ENCODE measurements at places on chromosomes 11 and 22. TPM values are rescaled to one million over a fixed set of nuclear protein-coding genes. Genes with fewer than 3 reads are reported as not detected.

SCGB2A2 gene
- total RNA-seq: not detected

USH1C gene
- total RNA-seq: not detected

PARVG gene
- 5.7 TPM for total RNA-seq

MMP12 gene
- total RNA-seq: not detected

GTSE1 gene
- 1.2 TPM for total RNA-seq

C11orf97 gene
- not detected for total RNA-seq

OR8J1 gene
- not detected for total RNA-seq

- peak; percentile 84 for DNase-seq
Measured at GRCh38 chr11:2137202-2138067, 1.8 kb downstream of the IGF2 start.

DNA sequence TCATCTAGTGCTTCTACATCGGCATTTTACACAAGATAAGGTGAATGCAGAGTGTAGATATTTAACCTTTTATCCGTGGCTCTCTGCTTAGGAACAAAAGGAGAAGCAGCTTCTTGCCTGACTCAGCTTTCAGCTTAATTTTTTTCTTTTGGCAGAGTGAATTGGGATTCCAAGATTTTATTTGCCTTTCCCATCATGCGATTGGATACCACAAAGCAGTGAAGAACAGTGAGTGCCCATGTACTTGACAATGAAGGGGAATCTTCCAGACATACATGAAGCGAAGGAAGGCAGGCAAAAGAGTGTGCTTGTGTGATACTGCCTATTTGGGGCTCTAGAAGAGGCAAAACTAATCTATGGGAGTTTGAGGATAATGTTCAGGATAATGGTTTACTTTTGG, 17.0 kb upstream of the CHKA start:
- DNase-seq: no peak

- DNase-seq: no peak
Measured at GRCh38 chr11:131934006-131934405, 563.6 kb downstream of the NTM start.

- no peak for DNase-seq
Measured at GRCh38 chr11:60972182-60973030, 926 bp downstream of the CD6 start.

GRCh38 chr11:64998690-64999431, 2.1 kb upstream of the BATF2 start:
- no peak for DNase-seq

GRCh38 chr22:45958971-45959370, 18.0 kb downstream of the WNT7B start:
- no peak for DNase-seq

DNA sequence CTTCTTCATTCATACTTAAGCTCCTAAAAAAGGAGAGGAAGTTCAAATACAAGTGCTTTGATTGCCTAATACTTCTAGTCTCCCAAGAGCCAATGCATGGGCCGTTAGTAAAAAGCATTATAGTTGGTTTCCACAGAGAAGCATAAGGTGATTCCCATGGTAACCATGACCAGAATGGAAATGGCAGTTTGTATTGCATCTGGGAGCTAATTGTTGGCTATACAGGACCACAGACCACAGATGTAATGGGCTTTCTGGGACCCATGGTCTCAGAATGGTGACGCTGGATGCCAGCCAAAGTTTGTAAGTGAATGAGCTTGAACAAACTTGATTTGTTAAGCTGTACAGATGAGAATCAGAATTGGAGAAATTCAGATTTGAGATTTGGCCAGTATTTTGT, 333.9 kb upstream of the C11orf87 start:
- no peak for DNase-seq

DNA sequence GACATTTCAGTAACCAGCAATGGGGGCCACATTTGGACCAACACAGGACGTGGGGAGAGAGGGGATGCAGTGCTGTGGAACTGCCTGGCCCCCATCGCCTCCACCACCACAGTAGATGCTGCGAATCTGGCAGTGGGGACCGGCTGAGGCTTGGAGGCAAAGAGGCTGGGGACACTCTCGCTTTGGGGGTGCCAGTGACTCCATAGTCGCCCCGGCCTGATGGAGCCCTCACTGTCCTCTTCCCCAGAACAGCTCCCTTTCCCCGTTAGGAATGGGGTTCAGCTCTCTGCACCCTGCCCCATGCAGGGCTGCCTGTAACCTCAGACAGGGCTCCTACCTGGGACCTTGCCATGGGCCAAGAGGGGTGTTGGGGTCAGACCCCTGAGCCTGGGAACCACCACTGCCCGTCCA, 1.8 kb upstream of the MUC2 start:
- DNase-seq: no peak

- DNase-seq: no peak
Measured at GRCh38 chr11:134564472-134565200, 152.6 kb upstream of the B3GAT1 start.

GRCh38 chr22:21665047-21665851, 563 bp upstream of the PPIL2 start:
- DNase-seq: peak; percentile 52

DNA sequence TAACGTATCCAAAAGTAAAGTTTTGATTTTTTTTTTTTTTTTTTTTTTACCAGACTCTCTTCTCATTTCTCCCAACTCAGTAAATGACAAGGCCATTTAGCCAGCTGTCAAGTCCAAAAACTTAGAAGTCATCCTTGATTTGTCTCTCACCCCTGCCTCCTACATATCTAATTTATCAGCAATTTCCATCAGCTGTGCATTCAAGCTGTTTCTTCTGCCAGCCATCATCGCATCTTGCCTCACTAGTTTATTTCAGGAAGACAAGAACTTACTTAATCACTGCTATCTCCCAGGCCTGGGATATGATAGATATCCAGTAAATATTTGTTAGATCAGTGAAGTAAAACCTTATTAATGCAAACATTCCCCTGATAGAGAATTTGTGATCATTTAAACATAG, 47.6 kb downstream of the SCGB1A1 start:
- DNase-seq: no peak

- no peak for DNase-seq
Measured at GRCh38 chr11:65125197-65126056, 3.3 kb downstream of the MRPL49 start.

- DNase-seq: no peak
Measured at GRCh38 chr11:78708388-78708787, 133.7 kb upstream of the NARS2 start.

GRCh38 chr11:129455756-129456655, 80.4 kb downstream of the BARX2 start:
- DNase-seq: no peak

DNA sequence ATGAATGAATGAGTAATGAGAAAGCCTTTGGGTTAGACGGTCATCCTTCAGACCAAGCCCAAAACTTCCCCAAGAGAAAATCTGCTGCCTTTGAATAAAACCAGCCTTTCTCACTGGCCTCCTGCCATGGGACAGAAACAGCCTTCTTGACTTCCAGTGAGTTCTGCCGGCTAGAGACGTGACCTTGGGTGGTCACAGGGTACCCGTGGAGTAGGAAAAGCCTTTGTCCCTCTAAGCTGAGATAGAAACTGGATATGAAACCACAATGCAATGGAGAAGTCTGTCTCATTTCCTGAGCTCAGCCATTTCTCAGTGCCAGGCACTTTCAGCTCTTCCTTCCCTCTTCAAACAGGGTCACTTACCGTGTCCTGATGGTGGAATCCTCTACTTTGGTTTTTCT, 21.2 kb upstream of the YWHAH start:
- DNase-seq: peak; percentile 73

DNA sequence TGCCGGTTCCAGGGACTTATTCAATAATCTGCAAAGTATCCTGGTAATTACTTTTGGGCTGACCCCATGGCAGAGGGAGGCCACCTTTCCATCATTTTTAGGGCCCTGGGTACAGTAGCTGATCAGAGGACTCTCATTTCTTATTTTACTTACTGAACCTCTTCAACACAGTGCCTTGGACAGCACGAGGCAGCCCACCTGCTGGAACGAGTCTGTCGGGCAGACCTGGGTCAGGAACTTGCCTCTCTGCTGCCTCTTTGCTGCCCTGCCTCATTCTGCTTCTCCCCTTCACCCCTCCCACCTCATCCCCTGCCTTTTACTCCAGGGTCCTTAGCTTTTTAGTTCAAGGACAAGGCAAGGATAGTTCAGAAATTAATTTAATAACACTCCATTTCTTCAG, 204.5 kb downstream of the CSNK2A3 start:
- DNase-seq: no peak

DNA sequence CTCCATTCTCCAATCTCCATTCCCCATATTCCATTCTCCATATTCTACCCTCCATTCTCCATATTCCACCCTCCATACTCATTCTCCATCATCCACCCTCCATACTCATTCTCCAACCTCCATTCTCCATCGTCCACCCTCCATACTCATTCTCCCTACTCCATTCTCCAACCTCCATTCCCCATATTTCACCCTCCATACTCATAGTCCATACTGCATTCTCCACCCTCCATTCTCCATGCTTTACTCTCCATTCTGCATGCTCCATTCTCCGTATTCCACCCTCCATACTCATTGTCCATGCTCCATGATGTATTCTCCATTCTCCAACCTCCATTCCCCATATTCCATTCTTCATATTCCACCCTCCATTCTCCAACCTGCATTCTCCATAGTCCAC, 44.3 kb upstream of the H19 start:
- no peak for DNase-seq

DNA sequence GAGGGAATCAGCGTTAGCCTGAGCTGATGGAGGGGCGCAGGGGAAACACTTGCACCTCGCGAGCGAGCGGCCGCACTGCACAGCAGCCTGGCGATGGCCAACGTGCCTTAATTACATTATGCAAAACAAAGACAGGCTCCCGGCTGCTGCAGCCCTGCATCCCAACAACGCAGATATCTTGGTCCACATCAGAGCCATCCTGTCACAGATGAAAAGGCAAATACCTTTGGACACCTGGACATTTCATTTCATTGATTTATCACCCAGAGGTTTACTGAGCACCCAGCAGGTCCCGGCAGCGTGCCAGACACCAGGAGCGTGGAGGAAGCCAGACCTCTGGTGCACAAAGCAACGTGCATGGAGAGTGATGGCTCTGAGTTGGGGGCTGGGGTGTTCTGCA, 843.0 kb downstream of the TBC1D22A start:
- no peak for DNase-seq

- DNase-seq: no peak
Measured at GRCh38 chr11:121936370-121936769, 179.6 kb downstream of the BLID start.

DNA sequence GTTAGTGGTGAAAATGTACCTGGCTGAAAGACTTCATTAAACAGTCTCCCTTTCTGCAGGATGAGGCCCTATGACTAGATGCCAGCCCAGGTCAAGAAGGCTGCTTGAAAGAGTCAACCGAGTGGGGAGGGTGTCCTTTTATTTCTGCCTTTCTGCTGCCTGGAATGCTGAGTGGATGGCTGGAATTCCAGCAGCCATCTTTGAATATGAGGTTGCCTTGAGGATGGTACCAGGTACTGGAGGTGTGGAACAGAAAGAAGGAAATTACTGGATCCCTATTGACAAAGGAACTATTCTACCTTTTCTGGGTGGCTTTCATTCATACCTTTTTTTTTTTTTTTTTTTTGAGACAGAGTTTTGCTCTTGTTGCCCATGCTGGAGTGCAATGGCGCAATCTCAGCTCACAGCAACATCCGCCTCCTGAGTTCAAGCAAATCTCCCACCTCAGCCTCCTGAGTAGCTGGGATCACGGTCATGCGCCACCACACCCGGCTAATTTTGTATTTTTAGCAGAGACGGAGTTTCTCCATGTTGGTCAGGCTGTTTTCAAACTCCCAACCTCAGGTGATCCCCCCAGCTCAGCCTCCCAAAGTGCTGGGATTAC, 107.3 kb downstream of the RPS6KA4 start:
- DNase-seq: no peak

- DNase-seq: no peak
Measured at GRCh38 chr22:39410264-39410663, 10.7 kb downstream of the TAB1 start.

- DNase-seq: no peak
Measured at GRCh38 chr11:61954106-61954850, 4.1 kb downstream of the BEST1 start.

GRCh38 chr22:35205961-35206360, 51.3 kb upstream of the HMGXB4 start:
- no peak for DNase-seq

DNA sequence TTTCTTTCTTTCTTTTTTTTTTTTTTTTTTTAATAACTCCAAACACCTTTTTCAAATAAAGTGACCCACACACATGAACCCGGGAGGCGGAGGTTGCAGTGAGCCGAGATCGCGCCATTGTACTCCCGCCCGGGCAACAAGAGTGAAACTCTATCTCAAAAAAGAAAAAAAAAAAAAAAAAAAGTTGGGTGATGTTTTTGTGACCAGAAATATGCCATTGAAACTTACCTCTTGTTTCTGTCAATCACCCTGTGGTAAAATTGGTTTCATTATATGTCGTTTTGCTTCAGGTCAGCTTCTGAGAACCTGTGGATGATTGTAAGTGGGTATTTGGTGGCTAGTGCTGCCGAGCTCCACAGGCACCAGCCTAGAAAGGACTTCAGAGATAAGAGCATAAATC, 238.8 kb downstream of the TBC1D22A start:
- no peak for DNase-seq

DNA sequence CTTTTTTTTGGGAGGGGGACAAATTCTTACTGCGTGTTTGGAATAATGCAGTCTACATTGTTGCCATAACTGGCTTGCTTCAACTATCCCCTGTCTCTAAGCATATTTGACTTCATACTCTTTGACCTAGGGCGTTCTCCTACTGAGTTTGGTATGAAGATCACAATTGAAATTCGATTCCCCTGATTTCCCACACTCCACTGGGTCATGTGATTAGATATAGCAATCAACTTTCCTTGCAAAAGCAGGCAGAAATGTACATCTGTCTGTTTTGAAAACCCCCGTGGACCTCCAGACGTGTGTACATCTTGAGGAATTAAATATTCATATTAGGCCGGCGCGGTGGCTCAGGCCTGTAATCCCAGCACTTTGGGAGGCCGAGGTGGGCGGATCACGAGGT, 13.8 kb upstream of the CARD18 start:
- DNase-seq: no peak

DNA sequence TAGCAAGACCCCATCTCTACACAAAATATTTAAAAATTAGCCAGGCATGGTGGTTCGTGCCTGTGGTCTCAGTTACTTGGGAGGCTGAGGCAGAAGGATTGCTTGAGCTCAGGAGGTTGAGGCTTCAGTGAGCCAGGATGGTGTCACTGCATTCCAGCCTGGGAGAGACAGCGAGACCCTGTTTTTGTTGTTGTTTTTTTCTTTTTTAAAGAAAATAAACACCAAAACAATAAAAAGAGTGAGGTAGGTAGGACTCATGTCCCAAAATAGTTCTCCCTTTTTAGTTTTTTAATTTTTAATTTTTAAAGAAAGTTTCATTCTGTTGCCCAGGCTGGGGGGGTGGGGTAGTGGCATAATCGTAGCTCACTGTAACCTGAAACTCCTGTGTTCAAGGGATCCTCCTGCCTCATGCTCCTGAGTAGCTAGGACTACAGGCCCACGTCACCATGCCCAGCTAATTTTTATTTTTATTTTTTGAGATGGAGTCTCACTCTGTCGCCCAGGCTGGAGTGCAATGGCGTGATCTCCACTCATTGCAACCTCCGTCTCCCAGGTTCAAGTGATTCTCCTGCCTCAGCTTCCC, 25.5 kb upstream of the MALAT1 start:
- no peak for DNase-seq

Measured in right cardiac atrium (tissue), 5 donors.